ENCODE measurements at places on chromosomes 3 and 15.

- DNase-seq = no peak
Measured at GRCh38 chr15:101427606-101428487, 61.7 kb downstream of the PCSK6 start.

GRCh38 chr3:150521463-150521862 is 24.8 kb downstream of the SERP1 start:
- no peak for DNase-seq

- DNase-seq = no peak
Measured at GRCh38 chr3:9777694-9778021, 7.9 kb upstream of the CAMK1 start.

GRCh38 chr15:68781766-68782588 is 38.7 kb downstream of the ANP32A start:
- DNase-seq = no peak

DNA sequence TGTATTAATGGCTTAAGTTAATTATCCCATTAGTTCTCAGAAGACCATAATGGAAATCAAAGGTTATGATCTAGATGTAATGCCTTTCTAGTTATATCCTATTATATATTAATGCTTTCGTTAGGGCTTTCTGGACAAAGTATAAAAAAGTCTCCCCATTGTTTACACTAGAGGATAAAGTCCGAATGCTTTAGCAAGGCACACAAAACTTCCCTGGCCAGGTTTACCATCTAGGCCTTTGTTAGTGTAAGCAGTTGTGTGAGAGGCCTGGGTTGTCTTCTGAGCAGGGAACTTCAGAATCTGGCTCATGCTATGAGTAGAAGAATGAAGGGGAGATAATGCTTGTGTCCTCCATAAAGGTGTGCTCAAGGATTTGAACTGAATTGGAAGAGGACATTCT is 106.3 kb upstream of the MEIS2 start:
- no peak for DNase-seq

GRCh38 chr15:25611603-25612002 is 172.8 kb upstream of the UBE3A start:
- DNase-seq = no peak

DNA sequence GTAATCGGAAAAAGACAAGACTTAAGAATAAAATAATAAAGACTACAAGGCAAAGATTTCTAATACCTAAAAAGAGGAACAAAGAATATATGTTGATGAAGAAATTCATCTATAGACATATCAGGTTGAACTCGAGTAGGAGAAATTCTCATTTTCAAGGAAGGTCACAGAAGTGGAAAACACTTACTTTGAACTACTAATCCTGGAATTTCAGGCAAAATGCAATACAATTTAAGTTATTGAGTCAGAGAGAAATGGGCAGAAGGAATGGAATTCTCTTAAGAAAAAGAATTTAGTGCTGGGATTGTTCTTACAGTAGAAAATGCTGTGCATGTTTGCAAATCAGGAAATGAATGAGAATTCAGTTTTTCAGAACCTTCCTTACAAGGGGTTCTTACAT is 135.9 kb upstream of the TGFBR2 start:
- no peak for DNase-seq

GRCh38 chr3:112446343-112446742 is 52.9 kb downstream of the BTLA start:
- no peak for DNase-seq

DNA sequence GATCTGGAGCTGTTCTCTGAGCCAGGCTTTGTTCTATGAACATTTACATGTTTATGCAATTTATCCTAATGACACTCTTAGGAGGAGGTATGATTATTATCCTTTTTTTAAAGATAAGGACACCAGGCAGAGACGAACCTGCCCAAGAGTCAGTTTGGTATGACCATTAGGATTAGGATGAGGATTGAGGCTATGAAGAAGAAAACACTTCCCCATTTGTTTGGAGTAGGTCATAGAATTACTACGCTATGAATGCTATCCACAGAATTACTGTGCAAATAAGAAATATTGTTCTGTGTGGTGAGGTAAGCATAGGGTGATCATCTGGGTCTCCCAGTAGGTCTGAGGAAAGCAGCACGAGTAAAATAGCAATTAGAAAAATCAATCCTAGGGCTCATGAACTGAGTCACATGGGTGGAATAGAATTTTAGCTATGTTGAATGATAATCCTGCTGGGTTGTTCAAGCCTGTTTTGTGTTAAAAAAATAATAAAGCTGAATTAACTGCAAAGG is 23.9 kb downstream of the EIF4E3 start:
- no peak for DNase-seq

- no peak for DNase-seq
Measured at GRCh38 chr3:196039359-196039758, 42.5 kb downstream of the TFRC start.

GRCh38 chr3:4758957-4759656 is 220.1 kb upstream of the BHLHE40 start:
- no peak for DNase-seq
